CD14-positive monocyte (primary cell): ENCODE measurements at places on chromosomes 2 and 18. TPM values are rescaled to one million over a fixed set of nuclear protein-coding genes. Genes with fewer than 3 reads are reported as not detected.

GRCh38 chr18:71398531-71398930 lies 1109.7 kb downstream of the SOCS6 start:
- H3K4me3 ChIP-seq, result no peak overlapping the region
- no peak for DNase-seq
- no peaks in the 10 kb centered on the region for H3K36me3 ChIP-seq
- no peak overlapping the region for H3K27ac ChIP-seq
- H3K4me1 ChIP-seq, result no peaks in the 10 kb centered on the region
- H3K27me3 ChIP-seq, result no peaks in the 10 kb centered on the region

ANAPC1 gene
- polyA plus RNA-seq, result 6.8 and 12.4 TPM in 2 replicates

GRCh38 chr2:214995409-214995808 lies 143.0 kb downstream of the ABCA12 start:
- H3K27me3 ChIP-seq, result no peaks in the 10 kb centered on the region
- no peaks in the 10 kb centered on the region for H3K36me3 ChIP-seq
- H3K4me1 ChIP-seq, result no peaks in the 10 kb centered on the region

GRCh38 chr2:95073856-95074662 lies 47.5 kb downstream of the MRPS5 start:
- no peak overlapping the region for H3K27ac ChIP-seq
- no peaks in the 10 kb centered on the region for H3K36me3 ChIP-seq
- H3K27me3 ChIP-seq, result peaks cover 10% of the 10 kb centered on the region
- no peak for DNase-seq
- no peak overlapping the region for H3K4me3 ChIP-seq

DNA sequence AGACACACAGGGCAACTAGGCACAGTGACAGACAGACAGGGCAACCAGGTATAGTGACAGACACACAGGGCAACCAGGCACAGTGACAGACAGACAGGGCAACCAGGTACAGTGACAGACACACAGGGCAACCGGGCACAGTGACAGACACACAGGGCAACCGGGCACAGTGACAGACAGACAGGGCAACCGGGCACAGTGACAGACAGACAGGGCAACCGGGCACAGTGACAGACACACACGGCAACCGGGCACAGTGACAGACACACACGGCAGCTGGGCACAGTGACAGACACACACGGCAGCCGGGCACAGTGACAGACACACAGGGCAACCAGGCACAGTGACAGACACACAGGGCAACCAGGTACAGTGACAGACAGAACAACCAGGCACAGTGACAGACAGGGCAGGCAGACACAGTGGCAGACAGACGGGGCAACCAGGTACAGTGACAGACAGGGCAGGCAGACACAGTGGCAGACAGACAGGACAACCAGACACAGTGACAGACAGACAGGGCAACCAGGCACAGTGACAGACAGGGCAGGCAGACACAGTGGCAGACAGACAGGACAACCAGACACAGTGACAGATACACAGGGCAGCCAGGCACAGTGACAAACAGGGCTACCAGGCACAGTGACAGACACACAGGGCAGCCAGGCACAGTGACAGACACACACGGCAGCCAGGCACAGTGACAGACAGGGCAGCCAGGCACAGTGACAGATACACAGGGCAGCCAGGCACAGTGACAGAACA lies 64.7 kb upstream of the RAB6C start:
- H3K36me3 ChIP-seq, result no peaks in the 10 kb centered on the region
- no peaks in the 10 kb centered on the region for H3K27me3 ChIP-seq
- no peaks in the 10 kb centered on the region for H3K4me1 ChIP-seq
- H3K27ac ChIP-seq, result no peak overlapping the region
- DNase-seq, result no peak

GRCh38 chr18:26574958-26575864 lies 26.9 kb upstream of the KCTD1 start:
- no peaks in the 10 kb centered on the region for H3K4me1 ChIP-seq
- H3K27ac ChIP-seq, result no peak overlapping the region
- peaks cover 43% of the 10 kb centered on the region for H3K27me3 ChIP-seq
- no peak for DNase-seq

YES1 gene
- not detected for polyA plus RNA-seq

NRP2 gene
- 0.97 TPM for polyA plus RNA-seq
